ENCODE measurements at places on chromosomes 12 and 14.

DNA sequence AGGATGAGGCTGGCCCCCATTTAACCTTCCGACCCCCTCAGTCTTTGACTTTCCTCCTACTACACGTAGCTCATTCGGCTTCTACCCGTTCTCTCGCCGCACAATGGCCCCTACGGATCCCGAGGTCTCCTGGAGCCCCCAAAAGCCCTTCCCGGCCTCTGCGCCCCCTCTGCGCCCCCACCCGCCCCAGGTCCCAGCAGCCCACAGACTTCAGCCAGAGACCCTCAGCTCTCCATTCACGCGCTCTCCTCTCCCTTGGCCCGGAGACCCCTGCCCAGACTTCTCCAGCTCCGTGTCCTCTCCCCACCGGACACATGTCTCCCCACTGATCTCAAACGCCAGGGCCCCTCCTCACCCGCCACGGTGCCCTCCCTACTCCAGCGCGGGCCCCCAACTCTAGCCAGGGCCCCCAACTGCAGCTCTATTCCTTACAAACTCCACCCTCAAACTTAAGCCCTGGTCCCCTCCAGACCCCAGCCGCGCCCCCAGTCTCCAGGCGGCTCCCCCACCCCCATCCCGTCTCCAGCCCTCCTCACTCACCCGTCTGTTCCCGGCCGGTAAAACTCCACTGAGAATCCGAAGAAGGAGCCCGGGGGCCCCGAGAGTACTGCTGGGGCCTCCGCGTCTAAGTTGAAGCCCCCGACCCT is 502 bp downstream of the ITGA5 start:
- no peak for DNase-seq

DNA sequence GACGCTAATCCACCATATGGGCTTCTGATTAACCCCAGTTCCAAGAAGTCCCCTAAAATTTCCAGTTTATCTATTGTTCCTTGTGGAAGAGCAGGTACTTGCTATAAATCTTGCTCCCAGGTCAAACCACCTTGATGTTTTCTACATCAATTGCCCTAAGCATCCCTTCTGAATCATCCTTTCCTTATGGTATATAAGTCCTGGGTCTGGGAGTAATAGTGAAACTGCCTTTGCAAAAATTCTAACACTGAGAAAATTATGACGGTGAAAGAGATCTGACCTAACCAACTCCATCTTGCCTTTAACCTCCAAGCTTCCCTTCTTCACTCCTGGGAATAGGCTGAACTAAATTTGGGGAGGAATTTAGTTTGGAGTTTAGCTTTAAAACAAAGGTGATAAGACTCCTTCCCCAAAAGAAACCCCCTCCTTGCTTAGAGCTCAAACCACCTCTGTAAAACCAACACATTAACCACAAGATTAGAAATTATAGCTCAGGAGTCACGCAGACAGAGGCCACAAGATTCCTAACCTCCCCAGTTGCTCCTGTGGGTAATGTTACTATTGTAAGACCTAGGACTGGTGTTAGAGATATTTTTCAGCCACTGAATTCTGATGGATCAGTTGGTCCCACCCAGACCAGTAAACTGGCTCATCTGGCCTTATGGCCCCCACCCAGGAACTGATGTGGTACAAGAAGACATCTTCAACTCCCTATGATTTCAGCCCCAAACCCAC is 33.8 kb upstream of the DTX1 start:
- no peak for DNase-seq

DNA sequence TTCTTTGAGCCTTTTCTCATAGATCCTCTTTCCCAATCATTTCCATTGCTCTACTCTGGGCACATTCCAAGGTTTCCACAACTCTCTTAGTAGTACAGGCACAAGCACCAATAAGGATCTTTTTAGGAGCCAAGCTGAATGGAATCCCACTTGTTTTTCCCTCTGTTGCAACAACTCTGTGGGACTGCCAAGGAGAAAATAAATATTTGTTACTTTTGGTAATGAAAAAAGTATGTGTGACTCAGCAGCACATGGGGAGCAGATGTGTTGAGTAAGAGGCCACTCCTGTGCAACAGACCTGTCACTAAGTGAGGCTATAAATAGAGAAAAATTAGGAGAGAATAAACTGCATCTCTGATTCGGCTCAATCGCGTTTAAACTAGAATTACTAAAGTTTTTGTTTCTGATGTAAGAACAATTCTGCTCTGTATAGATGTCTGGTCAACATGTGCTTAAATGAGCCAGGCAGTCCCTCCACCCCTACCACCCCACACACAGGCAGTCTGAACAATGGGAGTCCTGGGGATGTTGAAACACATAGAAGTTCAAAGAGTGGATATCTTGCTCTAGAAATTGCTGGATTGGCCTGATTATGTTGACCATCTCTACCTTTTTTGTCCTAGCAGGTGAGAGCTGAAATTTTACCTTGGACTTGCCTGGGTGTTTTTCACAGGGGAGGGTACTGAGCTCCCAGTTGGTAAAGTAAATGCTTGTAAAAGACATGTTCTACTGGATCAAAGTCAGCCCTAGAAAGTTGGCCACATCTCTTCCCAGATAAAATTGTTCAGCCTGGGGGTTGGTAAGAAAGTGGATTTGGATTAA is 244.3 kb upstream of the NOVA1 start:
- DNase-seq: peak; percentile 97

GRCh38 chr14:91230397-91231035 is 14.0 kb downstream of the GPR68 start:
- DNase-seq: no peak

DNA sequence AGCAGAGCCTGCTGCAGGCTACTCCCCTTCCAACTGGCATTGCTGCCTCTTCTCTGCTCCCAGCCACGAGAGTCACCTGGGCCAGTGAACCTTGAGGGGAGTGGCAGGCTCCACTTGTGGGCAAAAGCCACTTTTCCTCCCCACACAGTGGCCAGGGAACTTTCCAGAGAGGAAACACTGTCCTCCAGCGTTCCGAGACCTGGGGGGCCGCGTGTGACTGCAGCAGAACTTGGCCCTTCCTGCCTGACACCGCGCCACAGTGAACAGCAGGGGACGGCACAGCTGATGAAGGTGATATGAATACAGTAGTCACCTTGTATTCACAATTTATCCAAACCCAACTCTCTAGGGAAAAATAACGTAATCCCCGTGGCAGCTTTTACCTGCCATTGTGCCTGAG is 114.9 kb downstream of the PIWIL1 start:
- no peak for DNase-seq

DNA sequence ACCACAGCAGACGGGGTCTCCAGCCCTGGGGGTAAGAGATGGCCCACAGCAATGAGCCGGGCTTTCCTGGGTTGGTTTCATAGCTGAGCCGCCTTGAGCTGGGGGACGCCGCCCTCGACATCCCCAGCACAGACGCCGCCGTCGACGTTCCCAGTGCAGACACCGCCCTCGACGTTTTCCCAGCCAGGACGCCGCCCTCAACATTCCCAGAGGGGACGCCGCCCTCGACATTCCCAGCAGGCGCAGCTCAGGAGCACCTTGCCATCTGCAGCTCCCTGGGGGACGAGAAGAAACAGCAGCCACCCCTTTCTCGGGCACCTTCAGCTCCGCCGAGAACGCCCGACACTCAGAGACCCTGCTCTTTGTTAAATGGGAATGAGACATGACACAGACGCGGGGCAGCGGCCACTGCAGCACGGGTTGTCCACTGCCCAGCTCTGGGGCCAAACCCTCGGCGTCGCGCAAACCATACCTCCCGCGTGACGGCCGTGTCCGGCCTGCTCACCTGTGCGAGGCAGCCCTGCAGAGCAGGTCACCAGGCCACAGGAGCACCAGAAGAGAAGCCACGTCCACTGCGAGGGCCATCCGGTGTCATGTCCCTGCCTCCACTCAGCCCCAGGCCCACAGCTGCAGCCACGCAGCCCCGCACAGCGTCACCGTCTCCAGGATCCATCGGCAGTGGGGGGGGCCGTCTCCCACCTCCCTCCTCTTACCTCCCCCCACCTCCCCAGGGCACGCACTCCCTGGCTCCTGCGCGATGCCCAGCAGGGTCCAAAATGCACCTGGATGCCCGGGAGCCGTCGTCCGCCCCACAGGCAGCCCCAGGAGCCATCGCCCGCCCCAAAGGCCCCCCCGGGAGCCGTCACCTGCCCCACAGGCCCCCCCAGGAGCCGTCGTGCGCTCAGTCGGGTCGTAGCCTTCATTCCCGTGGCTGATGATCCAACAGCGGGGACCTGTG is 77.4 kb upstream of the GALNT9 start:
- DNase-seq: no peak

DNA sequence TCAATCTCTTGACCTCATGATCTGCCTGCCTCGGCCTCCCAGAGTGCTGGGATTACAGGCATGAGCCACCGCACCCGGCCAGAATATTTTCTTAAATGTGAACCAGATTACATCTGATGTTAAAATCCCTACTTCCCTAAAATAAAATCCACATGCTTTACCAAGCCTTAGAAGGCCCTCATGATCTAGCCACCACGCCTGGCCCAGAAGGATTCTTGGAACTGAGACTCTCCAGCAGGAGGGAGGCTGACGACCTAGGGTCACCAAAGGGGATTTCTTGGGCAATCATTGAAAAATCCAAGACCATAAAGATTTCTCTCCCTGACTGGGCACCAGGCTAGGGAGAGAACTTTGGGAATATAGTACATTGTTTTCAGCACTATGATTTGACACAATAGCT is 25.2 kb upstream of the RASSF3 start:
- DNase-seq: no peak

GRCh38 chr12:106673141-106673540 is 90.3 kb downstream of the RFX4 start:
- no peak for DNase-seq

- DNase-seq: no peak
Observed at GRCh38 chr12:3863756-3864155, 9.4 kb downstream of the PARP11 start.

DNA sequence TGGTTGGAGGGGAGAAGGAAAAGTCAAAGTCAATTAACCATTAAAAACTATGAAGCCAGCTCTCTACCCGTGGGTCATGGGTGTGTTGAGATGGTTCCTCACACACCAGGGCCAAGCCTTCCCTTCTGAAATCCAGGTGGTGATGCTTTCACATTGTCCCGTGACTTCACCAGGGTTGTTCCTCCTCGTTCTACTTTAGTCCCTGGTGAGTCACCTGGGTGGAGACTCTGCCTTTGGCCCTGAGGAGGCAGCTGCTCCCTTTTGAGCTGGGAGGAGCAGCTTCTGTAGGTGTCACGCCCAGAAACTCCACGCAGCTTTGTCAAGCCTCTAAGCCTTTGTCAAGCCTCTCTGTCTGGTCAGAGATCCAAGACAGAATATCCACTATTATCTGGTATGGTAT is 348.3 kb downstream of the BMP4 start:
- no peak for DNase-seq

- DNase-seq: no peak
Observed at GRCh38 chr14:61925732-61926435, 163.7 kb downstream of the SNAPC1 start.

- no peak for DNase-seq
Observed at GRCh38 chr14:23561259-23561658, 5.2 kb downstream of the THTPA start.

GRCh38 chr12:53193040-53193439 is 12.3 kb upstream of the CSAD start:
- no peak for DNase-seq

DNA sequence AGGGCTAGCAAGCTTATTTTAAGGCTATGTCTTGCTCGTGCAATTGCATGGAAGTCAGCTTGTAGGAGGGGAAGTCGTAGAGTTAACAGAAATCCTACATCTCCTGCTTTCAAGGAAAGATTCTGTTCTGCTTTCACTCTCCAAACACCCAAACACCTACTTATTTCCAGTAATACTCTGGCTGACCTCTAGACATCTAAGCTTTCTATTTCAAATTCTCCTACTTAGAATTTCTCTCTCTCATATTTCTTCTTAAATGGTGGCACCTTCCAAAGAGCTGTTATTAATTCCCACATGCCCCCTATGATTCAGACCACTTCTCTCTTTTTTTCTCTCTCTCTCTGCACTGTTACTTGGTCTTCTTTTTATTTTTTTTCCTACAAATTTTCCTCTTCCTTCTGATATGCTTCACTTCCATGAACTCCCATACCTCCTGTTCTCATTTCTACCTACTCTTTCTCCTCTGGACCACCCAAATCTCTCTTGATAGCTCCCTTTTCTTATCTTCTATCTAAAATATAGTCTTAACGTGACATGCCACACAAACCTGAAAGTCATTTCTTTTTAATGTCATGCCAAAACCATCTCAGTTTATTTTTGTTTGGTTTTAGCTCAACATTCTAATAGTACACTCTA is 90.8 kb downstream of the RPS6KA5 start:
- DNase-seq: no peak

DNA sequence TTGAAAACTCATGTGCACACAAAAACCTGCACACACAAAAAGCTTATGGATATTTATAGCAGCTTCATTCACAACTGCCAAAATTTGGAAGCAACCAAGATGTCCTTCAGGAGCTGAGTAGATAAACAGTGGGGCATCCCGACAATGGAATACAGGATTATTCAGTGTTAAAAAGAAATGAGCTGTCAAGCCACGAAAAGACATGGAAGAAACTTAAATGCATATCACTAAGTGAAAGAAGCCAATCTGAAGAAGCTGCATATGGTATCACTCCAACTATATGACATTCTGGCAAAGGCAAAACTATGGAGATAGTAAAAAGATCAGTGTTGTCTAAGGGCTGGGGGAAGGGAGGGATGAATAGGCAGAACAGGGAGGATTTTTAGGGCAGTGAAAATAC is 5.2 kb upstream of the TPCN1 start:
- no peak for DNase-seq

GRCh38 chr14:93003945-93004698 is 81.2 kb downstream of the CHGA start:
- DNase-seq: no peak

GRCh38 chr14:55026441-55026792 is 482 bp downstream of the WDHD1 start:
- no peak for DNase-seq

GRCh38 chr12:12626471-12626870 is 14.8 kb downstream of the CREBL2 start:
- no peak for DNase-seq

- no peak for DNase-seq
Observed at GRCh38 chr12:99035803-99036202, 390.7 kb downstream of the APAF1 start.

GRCh38 chr14:75141967-75142366 is 15.1 kb upstream of the NEK9 start:
- DNase-seq: no peak

- DNase-seq: no peak
Observed at GRCh38 chr14:102394717-102395375, 32.1 kb downstream of the TECPR2 start.

GRCh38 chr12:33605757-33606156 is 166.1 kb upstream of the SYT10 start:
- DNase-seq: no peak

GRCh38 chr12:1130164-1130563 is 139.1 kb downstream of the ERC1 start:
- no peak for DNase-seq

GRCh38 chr14:28760431-28760996 is 6.1 kb upstream of the FOXG1 start:
- no peak for DNase-seq

DNA sequence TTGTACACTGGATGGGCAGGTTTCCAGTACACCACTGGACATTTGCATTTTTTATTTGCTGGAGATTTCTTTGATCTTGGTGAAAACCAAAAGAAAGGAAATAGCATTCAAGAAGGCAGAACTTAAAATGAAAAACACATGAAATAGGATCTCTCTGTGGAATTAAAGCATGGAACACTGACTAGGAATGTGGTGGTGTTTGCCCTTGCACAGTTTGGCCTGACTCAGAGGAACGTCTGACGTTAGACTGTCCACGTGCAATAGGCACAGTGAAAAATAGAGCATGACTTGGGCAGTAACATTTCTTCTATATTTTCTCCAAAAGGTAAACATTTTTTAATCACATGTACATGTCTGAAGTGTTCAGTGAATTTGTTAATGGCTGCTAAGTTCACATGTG is 474.1 kb upstream of the PRICKLE1 start:
- peak; percentile 17 for DNase-seq

GRCh38 chr14:103084021-103084919 is at the start of gene LBHD2:
LBHD2 (plus strand) TSS chr14:103084210; CDS start chr14:103086013, 1,803 bp downstream.
- no peak for DNase-seq
